Thoracic aorta (tissue), 2 donors: ENCODE measurements at places on chromosomes 2 and 18. TPM values are rescaled to one million over a fixed set of nuclear protein-coding genes. Genes with fewer than 3 reads are reported as not detected.

- no peak for DNase-seq
- no peak overlapping the region for H3K4me3 ChIP-seq
- no peaks in the 10 kb centered on the region for H3K4me1 ChIP-seq
- no peak overlapping the region for H3K27ac ChIP-seq
Observed at GRCh38 chr2:153880926-153881325, 9.2 kb downstream of the GALNT13 start.

- H3K4me3 ChIP-seq: peak overlapping the region; percentile 41
- no peaks in the 10 kb centered on the region for H3K27me3 ChIP-seq
- peak overlapping the region; percentile 83 for H3K27ac ChIP-seq
- H3K36me3 ChIP-seq: no peaks in the 10 kb centered on the region
Observed at GRCh38 chr2:53744395-53745065, 23.1 kb upstream of the CHAC2 start.

DNA sequence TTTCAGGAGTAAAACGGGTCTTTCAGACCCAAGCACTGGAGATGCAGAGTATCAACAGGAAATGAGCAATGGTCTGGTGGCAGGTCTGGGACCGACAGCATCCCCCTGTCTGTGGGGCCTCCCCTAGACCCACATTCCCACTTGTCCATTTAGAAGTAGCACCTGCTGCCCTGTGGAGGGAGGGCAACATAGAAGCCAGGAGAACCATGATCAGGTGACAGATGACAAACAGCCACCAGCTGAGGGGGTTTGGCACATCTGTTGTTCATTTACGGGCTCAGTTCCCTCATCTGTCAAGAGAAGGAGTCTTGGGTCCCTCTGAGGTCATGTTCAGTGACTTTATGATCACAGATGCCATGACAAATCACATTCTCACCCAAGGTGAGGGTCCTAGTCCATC lies 77.9 kb upstream of the SLC66A3 start:
- no peaks in the 10 kb centered on the region for H3K36me3 ChIP-seq
- H3K27ac ChIP-seq: no peak overlapping the region
- H3K4me1 ChIP-seq: no peaks in the 10 kb centered on the region
- no peaks in the 10 kb centered on the region for H3K27me3 ChIP-seq
- no peak overlapping the region for H3K4me3 ChIP-seq

GRCh38 chr2:24853046-24853445 lies 59.8 kb downstream of the CENPO start:
- H3K4me3 ChIP-seq: no peak overlapping the region
- no peak for DNase-seq
- peaks cover 27% of the 10 kb centered on the region for H3K4me1 ChIP-seq
- no peak overlapping the region for H3K27ac ChIP-seq

GRCh38 chr2:210687786-210688470 lies 131.5 kb downstream of the CPS1 start:
- no peaks in the 10 kb centered on the region for H3K27me3 ChIP-seq
- H3K36me3 ChIP-seq: no peaks in the 10 kb centered on the region
- DNase-seq: no peak
- no peaks in the 10 kb centered on the region for H3K4me1 ChIP-seq
- no peak overlapping the region for H3K4me3 ChIP-seq

GRCh38 chr2:33240178-33240577 lies 236.3 kb upstream of the RASGRP3 start:
- no peaks in the 10 kb centered on the region for H3K36me3 ChIP-seq
- DNase-seq: no peak
- H3K27me3 ChIP-seq: no peaks in the 10 kb centered on the region
- H3K4me3 ChIP-seq: no peak overlapping the region

DNA sequence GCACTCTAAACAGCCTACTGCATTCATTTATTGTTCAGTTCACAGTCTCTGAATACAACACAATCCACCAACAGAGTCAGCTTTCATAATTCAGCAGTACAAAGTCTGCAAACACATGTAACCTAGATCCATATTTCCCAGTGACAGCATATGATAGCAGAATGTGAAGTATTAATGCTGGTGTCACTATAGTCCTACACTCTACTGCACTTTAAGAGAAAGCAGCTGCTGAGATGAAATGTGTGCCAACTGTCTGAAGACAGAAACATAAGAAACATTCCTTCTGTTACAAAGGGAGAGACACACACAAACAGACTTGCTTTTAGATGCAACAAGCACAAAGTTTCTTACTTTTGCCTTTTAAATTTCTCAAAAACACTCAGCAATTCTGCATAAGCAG lies 441.8 kb downstream of the ZEB2 start:
- H3K4me1 ChIP-seq: no peaks in the 10 kb centered on the region
- H3K27ac ChIP-seq: no peak overlapping the region
- no peaks in the 10 kb centered on the region for H3K36me3 ChIP-seq
- H3K27me3 ChIP-seq: no peaks in the 10 kb centered on the region
- DNase-seq: no peak
- no peak overlapping the region for H3K4me3 ChIP-seq

DNA sequence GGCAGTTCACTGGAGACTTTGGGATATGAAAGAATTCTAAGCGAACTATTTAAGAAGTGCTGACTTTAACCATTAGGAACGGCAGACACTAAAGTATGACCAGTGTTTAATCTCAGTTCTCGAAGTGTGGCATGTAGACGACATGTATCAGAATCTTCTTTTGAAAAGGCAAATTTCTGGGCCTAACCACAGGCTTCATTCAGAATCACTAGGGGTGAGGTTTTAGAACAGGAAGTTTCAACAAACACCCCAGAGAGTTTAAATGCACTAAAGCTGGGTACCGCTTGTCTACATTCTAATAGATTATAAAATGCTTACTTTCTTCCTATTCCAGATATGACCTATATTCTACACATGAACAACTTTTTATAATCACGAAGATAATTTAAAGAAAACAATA lies 180.3 kb downstream of the ANKRD44 start:
- H3K4me3 ChIP-seq: no peak overlapping the region
- H3K4me1 ChIP-seq: peaks cover 2% of the 10 kb centered on the region
- H3K27ac ChIP-seq: no peak overlapping the region

The APOB gene
- total RNA-seq: 4.7 TPM

The ZNF532 gene
- 133 TPM for total RNA-seq

The VWA3B gene
- total RNA-seq: not detected

The RIT2 gene
- not detected for total RNA-seq
